ENCODE measurements at places on chromosomes 7 and 10.

GRCh38 chr10:69344591-69345252 lies 66.4 kb downstream of the HK1 start:
- no peak for DNase-seq

DNA sequence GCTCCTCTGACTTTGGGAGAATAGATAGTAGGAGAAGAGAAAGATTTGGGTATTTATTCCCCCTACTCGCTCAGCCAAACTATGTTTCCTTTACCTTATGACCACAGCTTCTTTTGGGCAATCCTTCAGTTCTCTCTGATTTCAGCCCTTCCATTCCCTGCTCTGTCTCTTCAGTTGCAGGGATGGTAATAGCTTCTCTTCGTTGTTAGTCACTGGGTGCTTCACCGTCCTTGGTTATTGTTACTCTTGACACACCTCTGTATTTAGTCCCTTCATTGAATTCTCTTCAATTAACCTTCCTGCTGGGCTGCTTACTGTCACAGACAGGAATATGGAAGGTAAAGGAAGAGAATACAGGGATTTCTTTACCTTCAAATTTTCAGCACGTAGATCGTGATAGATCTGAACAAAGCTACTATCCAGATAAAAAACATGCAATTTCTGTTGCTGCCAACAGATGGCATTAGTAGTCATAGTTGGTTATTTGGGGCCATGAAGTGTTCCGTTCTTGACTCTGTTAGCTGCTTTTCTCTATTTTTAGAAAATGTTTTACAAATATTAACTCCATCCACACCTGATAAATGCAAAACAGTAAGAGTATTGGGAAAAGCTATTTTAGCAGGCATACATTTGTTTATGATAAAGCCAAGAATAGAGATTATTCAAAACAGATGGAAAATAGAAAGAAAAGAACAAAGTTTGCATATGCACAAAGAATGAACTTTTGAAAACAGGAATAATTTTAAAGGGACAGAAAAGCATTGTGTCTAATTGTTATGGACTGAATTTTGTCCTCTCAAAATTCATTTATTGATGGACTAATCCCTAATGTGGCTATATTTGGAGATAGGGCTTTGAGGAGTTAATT lies 14.0 kb upstream of the PTTG1IP2 start:
- DNase-seq = peak; percentile 20

DNA sequence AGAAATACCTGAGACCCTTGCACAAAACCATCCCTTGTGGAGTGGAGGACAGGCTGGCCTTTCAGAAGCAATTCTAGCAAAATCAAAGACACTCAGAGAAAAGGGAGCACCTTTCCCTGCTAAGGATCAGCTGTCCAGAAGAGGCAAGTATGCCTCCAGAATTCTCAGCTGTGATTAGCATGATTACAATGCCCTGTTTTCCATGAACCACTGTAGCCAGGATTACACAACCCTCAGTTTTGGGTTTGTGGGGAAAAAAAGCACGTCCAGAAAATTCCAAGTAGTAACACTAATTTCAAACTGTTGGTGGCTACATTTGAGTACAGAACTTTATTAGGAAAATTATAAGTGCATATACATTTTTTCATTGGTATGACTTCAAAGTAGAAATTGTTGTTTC lies 15.0 kb downstream of the CXCL12 start:
- DNase-seq = no peak

GRCh38 chr10:71309919-71310318 lies 9.1 kb upstream of the SLC29A3 start:
- DNase-seq = no peak

GRCh38 chr10:43194266-43194665 lies 56.0 kb downstream of the CSGALNACT2 start:
- DNase-seq = no peak

DNA sequence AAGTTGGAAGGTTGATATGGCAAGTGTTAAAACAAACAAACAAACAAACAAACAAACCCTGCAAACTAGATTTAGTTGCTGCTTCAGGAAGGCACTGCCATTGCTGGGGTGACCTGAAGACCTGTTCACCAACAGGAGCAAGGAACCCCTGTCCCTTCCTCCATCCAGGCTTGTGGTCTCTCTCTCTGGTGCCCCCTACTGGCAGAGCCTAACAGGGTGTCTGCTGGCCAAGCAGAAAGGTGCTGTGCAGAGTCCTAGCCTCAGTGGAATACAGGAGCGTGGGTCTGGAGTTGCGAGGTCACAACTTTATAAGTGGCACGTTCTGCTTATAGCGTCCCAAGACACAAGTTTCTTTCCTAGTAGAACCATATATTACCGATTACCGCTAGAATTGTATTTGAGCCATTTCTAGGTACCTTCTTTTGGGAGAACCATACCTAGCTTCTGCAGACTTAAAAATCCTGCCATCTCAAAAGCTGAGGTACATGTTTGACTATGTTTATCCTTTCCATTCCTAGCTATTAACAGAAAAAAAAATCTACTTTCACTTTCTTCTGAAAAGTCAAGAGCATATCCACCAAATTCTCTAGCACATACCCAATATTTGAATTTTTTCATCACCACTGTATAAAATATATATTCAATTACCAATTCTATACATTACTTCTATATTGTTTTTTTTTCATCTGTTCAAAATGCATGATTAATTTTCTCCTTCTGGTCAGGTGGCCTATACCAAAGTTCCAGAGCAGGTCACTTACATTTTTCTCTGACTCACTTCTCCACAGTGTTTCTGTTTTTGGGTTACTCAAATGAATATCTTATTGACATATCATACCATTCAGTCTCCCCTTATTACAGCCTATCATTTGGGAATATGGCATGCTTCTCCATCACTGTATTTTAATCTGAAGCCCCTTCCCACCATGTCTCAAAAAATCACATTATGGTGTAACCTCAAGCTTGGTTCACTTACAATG lies 29.1 kb upstream of the CALD1 start:
- DNase-seq = peak; percentile 63

DNA sequence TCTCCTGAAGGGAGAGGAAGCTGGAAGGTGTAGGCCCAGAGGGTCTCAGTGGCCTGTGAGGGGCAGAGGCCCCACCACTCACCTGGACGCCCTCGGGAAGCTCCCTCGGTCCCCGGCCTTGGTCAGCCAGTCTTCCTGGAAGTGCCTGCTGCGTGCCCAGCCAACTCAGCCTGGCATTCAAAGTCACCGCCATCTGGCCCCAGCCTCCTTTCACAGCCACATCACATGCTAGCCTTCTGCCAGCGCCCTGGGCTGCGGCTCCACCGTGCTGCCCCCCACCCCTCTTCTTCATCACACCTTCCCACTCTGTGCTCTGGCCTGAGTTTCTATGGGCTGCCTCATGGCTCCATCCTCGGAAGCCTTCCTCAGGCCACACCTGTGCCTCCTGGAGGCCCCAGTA lies 98.0 kb downstream of the ZMIZ1 start:
- no peak for DNase-seq

- no peak for DNase-seq
Measured at GRCh38 chr10:32148864-32149251, 92.6 kb upstream of the KIF5B start.

GRCh38 chr10:127408112-127408710 lies 140.9 kb upstream of the NPS start:
- DNase-seq = no peak

DNA sequence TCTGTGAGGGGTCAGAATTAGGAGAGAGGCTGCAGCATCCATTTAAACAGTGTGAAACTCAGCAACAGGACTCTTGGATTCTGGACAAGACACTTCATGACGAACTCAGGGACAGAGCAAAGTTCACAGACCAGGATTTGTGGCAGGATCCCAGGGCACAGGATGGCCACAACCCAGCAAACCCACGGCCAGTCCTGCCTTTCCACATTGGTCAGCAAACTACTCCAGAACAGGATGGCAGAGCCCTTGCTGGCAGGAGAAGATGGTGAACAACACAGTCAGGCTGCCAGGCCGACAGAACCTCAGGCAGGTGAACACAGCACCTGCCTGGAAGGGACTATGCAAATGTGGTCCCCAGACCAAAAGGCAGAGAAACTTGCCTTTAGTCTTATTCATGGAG lies 34.4 kb downstream of the VSTM4 start:
- DNase-seq = no peak

- DNase-seq = no peak
Measured at GRCh38 chr10:1378473-1378872, 322.3 kb downstream of the WDR37 start.

DNA sequence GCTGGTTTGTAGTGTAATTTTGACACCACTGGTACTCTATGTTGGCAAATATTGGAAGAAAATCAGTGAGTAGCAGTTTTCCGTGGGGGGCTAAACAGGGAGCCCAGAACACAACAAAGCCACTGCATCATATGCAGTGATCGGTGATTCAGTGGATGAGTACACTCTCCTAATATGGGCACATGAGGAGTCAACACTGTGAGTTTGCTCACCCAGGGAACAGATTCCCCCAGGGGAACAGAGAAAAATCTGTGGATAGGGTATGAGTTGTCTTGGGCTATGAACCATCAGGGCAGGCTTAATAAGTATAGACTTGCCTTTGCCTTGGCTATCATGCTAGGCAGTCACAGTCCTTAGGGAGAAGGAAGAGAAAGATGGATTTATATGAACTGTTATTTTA lies 227.7 kb upstream of the SEMA3E start:
- DNase-seq = no peak

DNA sequence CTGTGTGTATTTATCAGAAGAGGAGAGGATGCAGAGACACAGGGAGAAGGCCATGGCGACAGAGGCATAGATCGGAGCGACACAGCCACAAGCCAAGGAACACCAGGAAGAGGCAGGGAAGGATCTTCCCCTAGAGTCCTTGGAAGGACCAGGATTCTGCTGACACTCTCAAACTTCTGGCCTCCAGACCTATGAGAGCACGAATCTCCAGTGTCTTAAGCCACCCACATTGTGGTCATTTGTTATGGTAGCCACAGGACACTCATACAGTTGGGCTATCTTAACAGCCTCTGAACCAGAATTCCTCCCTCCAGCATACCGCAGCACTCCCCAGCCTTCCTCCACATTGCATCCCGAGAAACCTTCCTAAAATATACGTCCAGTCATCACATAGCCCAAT lies 367.0 kb upstream of the MGMT start:
- no peak for DNase-seq

DNA sequence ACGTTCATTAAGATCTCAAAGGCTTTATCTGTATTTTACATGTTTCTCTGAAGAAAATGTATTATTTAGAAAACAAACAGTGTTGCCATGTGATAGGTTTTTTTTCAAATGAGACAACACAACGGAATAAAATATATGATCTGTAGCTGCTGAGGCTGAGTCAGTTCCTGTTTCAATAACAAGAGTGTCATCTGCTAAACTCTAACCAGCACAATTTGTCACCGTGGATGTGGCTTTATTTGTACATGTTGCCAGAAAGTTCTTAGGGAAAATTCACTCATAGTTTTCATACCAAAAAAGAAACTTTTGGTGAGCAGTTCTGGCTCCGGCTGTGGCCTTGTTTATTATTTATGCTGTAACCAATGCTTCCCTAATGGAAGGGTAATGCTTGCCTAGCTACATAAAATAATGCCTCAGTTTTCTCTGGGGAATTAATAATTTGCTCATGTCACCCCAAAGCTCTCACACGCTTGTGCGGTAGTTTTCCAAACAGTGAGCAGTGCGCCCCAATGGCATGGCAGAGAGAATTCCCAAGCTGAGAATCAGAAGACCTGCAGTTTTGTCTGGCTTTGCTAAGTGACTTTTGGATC lies 20.3 kb upstream of the KLF6 start:
- DNase-seq = no peak

- DNase-seq = no peak
Measured at GRCh38 chr7:30321089-30321881, 36.9 kb downstream of the ZNRF2 start.

GRCh38 chr7:66452165-66452564 lies 176.5 kb upstream of the KCTD7 start:
- DNase-seq = no peak

- no peak for DNase-seq
Measured at GRCh38 chr7:51237446-51238133, 79.0 kb downstream of the COBL start.

DNA sequence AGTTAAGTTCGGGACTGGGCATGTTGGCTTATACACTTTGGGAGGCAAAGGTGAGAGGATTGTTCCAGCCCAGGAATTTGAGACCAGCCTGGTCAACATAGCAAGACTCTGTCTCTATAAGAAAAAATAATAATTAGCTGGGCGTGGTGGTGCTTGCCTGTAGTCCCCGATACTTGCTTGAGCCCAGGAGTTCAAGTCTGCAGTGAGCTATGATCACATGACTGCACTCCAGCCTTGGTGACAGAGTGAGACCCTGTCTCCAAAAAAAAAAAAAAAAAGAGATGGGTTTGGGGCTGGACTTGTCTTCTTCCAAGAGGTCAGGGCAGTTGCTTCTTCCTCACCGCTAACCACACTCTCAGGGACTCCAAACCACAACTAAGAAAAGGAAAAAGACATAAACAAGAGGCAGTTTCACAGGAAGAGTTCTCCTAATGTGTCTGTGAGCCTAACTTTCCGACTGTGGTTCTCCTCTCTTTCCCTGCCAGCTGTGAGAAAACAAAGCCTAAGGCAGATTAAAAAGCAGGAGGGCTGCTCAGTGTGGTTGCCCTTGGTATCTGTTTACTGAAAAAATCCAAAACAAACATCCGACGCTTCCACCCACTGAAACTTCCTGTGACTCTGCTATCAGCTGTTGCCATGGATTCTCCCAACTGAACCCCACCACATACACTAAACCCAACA lies 2.4 kb upstream of the SERPINE1 start:
- no peak for DNase-seq

DNA sequence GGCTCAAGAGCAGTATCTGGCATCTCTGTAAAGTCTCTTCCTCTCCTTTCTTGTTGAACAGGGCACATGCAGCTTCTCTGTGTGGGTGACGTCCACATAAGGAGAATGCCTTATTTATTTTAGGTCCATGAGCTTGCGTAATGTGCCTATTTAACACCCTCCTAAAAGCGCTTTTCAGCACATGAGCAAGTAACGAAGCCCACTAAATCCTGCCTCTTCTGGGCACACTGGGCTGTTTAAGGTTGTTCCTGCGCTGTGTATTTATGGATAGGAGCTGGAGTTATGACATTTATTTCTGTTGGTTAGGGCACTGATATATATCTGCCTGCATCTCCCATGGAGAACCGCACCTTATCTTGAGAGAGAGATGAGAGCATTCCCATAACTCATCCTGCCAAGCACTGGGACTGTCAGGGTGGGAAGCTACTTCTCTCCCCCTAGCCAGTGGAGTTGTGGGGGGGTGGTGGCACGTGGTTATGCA lies 76.1 kb downstream of the LRRC4 start:
- DNase-seq = no peak

GRCh38 chr10:118742782-118743181 lies 12.0 kb downstream of the CACUL1 start:
- DNase-seq = no peak
